ENCODE measurements at places on chromosomes 4 and X.

DNA sequence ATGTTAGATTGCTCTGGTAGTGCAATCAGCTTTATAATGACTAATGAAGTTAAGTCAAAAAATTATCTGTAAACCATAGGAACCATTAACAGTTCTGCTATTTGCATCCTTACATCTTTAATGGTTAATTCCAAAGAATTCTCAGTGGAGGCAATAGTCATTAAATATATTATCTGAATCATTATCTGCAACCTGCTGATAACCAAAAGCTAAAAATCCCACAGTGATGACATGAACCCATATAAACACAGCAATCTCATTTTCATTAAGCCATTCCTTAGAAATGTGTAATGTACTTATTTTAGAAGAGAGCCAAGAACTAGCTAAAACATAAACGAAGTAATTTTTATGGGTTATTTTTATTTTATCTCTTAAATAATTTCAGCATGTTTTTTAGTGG lies 60.2 kb downstream of the MAGEB16 start:
- no peak for DNase-seq

GRCh38 chrX:65706041-65706828 lies 38.8 kb downstream of the MSN start:
- peak; percentile 34 for DNase-seq

GRCh38 chrX:30622361-30622760 lies 30.9 kb upstream of the GK start:
- no peak for DNase-seq

DNA sequence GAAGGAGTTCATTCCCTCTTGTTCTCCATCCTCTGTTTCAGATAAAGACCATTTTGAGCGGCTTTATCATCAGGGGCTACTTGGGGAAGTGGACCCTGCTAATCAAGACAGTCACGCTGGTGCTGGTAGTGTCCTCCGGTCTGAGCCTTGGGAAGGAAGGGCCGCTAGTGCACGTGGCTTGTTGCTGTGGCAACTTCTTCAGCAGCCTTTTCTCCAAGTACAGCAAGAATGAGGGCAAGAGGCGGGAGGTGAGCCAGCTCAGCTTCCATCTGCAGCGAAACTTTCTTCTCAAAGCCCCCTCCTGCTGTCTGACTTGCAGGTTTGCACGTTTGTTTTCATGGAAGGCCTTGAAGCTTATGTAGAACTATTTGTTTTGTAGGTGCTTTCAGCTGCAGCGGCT lies 49.5 kb downstream of the CLCN4 start:
- DNase-seq: no peak

- no peak for DNase-seq
Measured at GRCh38 chrX:9770319-9770718, 4.7 kb upstream of the GPR143 start.

Measured in activated B cell treated with CpG ODN at 0.5 μM for 24 hours (primary cell).